ENCODE measurements at places on chromosomes 12 and 14.

GRCh38 chr12:100043631-100044030 lies 58.9 kb upstream of the ANKS1B start:
- DNase-seq: no peak

GRCh38 chr12:6547987-6548386 lies 7.9 kb downstream of the IFFO1 start:
- no peak for DNase-seq

DNA sequence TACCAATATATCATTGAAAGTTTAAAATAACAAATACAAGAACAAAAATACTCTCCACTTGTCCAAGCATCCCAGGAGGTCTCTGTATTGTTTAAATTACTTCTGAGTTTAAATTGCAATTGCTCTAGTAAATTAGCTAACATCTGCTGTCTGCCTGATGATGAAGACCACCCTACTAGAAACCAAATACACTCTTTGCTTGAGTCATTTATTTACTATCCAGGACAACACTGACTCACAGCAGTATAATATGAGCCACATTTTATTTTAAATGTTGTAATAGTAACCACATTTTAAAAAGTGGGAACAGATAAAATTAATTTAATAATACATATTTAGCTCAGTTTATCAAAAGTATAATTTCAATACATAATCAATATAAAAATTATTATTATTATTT lies 62.9 kb upstream of the EEA1 start:
- DNase-seq: no peak

DNA sequence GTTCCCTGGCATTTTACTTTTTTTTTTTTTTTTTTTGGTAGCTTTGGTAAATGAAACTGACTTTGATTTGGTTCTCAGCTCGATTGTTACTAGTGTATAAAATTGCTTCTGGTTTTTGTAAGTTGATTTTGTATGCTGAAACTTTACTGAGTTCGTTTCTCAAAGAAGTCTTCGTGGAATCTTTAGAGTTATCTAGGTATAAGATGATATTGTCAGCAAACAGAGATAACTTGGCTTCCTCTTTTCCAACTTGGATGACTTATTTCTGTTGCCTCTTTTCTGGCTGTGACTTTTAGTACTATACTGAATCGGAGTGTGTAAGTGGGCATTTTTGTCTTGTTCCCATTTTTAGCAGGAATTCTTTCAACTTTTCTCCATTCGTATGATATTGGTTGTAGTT lies 28.1 kb downstream of the USP15 start:
- DNase-seq: no peak

DNA sequence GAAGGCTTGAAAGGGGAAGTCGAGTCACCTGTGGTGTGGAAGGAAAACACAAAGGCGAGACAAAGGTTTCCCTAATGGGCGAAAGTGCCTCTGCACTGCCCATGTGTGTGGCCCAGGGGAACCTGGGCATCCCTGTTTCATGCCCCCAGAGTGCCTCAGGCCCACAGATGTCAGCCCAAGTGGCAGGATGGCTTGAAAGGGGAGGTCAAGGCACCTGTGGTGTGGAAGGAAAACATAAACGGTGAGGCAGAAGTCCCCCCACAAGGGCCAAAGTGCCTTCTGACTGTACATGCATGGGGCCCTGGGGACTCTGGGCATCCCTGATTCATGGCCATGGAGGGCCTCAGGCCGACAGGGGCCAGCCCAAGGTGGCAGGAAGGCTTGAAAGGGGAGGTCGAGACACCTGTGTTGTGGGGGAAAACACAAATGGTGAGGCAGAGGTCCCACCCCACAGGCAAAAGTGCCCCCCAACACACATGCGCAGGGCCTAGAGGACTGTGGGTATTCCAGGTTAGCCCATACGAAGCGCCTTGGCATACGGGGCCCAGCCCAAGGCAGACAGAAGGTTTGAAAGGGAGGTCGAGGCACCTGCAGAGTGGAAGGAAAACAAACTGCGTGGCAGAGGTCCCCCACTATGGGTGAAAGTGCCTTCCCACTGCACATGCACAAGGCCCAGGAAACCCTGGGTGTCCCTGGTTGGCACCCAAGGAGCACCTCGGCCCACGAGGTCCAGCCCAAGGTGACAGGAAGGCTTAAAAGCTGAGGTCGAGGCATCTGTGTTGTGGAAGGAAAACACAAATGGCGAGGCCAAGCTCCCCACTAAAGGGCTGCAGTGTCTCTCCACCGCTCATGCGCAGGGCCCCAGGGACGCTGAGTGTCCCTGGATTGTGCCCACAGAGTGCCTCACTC lies 382.3 kb downstream of the ALG10 start:
- no peak for DNase-seq

DNA sequence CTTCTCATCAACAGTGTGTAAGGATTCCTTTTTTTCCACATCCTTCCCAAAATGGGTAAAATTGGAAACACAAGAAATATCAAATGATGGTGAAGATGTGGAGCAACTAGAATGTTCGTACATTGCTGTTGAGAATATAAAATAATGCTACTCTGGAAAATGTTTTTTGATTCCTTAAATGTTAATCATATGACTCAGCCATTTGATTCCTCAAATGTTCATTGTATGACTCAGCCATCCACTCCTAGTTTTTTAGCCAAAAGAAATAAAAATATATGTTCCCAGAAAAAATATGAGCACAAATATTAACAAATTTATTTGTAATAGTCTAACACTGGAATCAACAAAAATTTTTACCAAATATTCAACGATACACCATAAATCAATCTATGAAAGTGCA lies 1108.6 kb downstream of the LRFN5 start:
- DNase-seq: no peak

DNA sequence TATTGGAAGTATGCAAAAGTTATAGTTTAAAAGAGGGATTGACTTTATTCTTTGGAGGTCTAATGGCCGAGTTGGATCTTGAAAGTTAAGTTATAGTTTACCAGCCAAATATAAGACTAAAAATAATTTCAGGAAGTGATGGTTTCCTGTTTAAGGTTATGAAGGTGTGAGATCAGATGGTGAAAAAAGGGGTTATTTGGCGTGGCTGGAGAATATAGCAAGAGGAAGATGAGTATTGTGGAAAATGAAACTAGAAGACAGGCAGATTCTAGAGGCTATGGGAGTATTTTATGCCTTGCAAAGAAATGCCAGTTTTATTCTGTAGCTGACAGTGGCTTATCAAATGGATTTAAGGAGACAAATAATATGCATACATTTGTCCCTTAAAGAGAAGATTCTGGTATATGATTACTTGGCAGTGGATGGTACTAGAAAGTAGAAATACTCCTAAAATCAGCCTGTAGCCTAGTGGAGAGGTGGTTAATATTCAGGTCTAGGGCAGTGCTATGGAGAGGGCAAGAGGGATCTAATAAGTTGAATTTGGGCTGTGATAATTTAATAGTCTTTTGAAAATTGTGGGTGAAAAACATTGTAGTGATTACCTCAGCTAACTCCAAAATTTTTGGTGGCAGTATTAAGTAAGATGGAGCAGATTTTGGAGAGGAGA lies 1091.8 kb upstream of the ATXN7L3B start:
- DNase-seq: no peak

DNA sequence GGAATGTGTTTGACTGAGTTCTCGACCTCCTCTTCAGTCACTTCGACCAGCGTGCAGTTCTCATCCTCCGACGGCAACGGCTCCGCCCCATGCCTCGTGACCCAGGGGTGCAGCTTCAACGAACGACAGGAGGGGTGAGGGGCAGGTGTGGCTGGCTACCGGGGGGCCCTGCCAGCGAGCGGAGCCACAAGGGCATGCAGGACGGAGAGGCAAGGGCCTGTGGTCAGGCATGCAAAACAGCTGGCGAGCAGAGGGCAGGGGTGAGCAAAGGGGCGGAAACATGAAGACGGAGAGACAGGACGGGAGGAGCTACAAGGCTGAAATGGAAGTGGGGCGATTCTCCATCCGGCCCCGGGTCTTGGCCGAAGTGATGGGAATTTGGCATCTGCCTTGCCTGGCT lies 38.7 kb downstream of the P2RX4 start:
- DNase-seq: no peak

DNA sequence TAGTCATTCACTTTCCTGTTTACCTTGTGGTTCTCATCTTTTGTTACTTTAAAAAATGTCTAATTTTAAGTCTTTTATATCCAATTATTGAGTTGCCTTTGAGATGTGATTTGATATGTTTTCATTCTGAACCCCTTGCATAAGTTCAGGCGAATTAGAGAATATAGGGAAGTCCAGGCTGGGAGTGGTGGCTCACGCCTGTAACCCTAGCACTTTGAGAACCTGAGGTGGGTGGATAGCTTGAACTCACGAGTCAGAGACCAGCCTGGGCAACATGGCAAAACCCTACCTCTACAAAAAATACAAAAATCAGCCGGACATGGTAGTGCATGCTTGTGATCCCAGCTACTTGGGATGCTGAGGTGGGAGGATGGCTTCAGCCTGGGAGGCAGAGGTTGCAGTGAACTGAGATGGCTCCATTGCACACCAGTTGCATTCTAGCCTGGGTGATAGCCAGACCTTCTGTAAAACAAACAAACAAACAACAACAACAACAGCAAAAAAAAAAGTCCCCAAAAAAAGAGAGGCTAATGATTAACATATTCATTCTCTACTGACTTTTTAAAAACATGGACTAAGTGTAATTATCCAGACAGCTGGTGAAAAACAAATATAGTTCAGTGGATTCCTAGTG lies 451.1 kb upstream of the RGS6 start:
- DNase-seq: no peak

DNA sequence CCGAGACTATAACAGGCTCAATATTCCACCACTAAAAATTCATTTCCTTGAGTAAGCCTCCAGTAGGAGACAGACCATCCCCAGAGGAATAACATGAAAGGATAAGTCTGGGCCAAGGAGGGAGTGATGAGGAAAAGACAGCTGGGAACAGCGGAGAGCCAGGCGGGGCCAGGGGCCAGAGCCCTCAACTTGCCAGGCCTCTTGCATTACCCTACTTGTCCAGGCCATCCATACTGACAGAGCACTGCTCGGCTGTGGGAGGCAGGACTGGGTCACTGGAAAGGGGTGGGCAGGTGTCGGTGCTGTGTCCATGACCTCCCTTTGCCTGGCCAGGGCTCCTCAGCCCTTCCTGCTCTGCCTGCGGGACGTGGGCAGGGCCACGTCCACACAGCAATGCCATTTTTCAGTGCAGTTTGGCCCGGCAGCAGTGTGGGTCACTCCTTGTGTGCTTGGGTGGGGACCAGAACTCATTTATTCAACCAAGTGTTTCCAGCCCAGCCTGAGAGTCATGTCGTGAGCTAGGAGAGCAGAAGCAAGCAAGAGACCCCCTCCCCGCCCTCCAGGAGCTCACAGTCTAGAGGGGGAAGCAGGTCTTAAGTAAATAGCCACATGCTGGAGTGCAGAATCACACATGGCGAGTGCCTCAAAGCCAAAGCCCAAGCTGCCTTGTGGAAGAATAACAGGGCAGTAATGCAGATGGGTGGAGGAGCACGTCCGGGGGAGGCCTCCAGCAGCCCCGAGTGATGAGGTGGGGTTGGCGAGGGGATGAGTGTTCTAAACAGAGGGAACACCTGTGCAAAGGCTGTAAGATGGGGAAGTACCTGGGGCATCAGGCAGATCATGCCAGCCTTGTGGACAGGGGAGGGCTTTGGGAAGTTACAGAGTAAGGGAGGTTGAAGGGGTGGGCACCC lies 8.9 kb upstream of the FAIM2 start:
- DNase-seq: no peak

DNA sequence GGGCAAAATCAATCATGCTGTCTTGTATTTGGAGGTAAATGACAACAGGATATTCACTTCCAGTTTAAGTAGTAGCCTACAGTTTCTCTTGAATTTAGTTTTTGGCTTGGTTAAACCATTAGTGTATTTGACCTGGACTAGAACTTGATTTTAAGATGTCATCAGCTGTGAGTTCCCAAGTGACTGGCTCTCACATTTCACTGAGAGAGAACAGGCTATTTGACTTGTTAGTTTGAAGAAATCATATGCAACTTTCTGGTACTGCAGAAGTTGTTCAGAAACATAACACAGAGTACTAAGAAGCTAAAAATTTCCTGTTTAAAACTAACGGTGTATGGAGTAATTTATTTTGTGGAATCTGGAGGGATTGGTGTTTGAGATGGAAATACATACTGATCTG lies 22.3 kb downstream of the MNAT1 start:
- DNase-seq: no peak

GRCh38 chr12:6200256-6201212 lies at the start of gene CD9:
CD9 (plus strand) TSS chr12:6200400; CDS start chr12:6200500, 100 bp downstream.
- peak; percentile 26 for DNase-seq

DNA sequence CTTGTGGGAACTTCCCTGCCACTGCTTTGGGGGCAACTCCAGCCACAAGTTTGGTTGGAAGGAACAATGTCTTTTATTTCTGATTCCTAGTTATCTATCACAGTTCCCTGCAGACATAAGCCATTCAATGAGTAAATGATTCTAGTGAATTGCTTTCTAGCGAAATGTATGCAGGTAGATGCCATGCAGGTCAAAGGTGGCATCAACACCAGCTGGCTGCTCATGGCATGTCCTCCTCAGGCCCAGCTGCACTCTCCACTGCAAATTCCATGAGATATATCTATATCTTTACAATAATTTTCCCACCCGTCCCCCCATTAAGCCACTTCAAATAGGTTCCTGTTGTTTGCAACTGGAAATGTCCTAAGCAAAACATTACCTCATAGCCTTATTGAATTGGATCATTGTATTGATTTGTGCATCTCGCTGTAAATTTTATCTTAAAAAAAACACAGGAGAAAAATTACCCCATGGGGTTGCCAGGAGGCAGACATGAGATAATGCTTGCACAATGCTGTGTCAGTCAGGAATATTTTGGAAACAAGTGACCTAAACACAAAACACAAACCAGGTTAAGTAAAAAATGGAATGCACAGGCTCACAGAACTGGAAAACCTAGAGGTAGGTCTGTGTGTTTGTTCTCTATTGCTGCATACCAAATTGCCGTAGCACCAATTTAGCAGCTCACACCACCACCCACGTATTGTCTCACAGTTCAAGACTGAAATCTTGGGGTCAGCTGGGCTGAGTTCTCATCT lies 32.8 kb upstream of the TXNRD1 start:
- no peak for DNase-seq

GRCh38 chr12:128991716-128992115 lies 138.4 kb downstream of the GLT1D1 start:
- DNase-seq: no peak

DNA sequence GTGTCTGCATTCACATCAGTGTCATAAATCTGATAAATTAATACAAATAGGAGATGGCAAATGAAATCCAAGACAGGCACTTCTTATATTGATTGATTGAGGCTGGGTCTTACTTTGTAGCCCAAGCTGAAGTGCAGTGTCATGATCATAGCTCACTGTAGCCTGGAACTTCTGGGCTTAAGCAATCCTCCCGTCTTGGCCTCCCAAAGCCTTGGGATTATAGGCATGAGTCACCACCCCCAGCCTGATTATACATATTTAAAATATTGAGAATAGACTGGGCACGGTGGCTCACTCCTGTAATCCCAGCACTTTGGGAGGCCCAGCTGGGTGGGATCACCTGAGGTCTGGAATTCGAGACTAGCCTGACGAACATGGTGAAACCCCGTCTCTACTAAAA lies 51.3 kb downstream of the MARK3 start:
- DNase-seq: no peak

DNA sequence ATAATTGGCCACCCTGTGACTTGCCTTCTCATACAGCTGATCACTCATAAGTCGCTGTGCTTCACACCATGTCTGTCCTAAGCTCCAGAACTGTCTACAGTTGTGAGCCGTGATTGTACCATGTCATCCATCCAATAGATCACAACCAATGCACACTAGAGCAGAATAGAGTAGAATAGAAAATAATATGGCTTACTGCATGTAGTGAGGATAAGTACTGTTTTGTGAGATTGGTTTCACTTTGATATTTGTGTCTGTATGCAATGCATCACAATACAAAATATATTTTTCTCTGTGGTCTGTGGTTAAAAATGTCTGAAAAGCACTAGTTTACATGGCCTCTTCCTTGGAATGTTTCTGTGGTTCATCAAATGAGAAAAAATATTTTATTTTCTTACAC lies 237.6 kb upstream of the PRKD1 start:
- no peak for DNase-seq

Measured in stimulated activated CD8-positive, alpha-beta memory T cell treated with anti-CD3 and anti-CD28 coated beads, Interleukin-4, amount 100 ng/mL, for 24 hours (primary cell).